ENCODE measurements at places on chromosomes 11 and 22. TPM values are rescaled to one million over a fixed set of nuclear protein-coding genes. Genes with fewer than 3 reads are reported as not detected.
A peak's percentile ranks its signal among the peaks of the same experiment; 100 is the strongest.

Gene MRGPRF
- total RNA-seq, result 1.9 TPM

DNA sequence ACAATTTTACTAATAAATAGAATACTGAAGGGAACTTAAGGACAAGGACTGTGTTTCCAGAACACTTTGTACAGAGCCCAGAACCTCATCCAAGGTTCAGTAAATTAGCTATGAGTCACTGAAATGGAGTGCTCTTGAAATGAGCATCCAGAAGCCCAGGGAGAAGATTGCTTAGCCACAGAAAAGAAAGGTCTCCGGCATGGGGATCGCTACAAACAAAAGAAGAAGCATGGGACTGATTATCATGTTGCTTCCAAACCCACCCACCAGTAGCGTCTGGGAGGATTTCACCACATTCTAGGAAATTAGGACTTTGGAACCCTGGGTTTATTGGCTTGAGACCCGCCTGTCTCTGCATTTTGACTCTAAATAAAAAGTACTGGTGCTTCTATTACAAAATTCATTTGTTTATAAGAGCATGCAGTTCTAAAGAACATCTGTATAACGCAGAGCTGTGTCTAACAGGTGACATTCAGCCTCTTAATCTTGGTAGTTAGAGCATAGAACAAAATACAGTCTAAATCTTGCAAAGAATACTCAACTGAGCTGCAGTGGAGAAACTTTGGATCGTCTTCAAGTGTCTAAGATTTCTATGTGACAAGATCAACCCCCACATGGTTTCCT is 35.9 kb upstream of the SESN3 start:
- DNase-seq, result no peak

- no peak for DNase-seq
These were observed 22.7 kb downstream of the PTDSS2 start for GRCh38 chr11:472816-473215.

Gene PLEKHB1
- total RNA-seq, result 1.3 TPM

GRCh38 chr11:108620958-108621772 is 27.6 kb upstream of the EXPH5 start:
- no peak for DNase-seq

DNA sequence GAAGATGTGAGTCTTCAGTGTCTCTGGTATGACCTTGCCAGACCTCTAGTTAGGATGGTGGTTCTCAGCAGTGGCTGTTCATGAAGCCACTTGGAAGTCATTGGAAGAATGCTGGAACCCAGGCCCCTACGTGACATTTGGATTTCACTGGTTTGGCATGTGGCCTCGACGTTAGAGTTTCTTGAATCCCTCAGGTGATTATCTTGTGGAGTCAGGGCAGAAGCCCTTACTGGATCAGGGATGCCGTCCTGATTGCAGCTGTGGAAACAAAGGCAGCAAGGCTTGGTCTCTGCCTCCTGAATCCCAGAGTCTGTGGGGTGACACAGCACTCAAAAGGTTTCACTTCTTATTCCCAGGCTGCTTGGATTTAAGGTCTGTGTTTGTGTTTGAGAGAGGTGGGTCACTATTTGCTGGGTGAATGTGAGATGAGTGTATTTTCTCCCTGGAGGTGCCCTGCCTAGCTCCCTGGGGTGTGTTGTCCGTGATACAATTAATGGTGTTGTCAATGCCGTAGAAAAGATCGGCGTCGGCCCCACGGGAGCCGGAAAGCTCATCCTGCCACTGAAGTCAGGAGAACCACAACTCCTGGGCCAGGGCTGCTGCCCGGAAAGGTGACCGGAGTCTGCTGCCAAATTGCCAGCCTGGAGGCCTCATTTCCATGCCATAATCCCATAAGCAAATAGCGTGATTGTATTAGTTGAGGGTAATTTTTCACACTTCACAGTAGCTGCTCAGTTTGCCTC is 939.0 kb downstream of the BRD1 start:
- DNase-seq, result no peak

Gene SAA4
- 84.9 TPM for total RNA-seq

DNA sequence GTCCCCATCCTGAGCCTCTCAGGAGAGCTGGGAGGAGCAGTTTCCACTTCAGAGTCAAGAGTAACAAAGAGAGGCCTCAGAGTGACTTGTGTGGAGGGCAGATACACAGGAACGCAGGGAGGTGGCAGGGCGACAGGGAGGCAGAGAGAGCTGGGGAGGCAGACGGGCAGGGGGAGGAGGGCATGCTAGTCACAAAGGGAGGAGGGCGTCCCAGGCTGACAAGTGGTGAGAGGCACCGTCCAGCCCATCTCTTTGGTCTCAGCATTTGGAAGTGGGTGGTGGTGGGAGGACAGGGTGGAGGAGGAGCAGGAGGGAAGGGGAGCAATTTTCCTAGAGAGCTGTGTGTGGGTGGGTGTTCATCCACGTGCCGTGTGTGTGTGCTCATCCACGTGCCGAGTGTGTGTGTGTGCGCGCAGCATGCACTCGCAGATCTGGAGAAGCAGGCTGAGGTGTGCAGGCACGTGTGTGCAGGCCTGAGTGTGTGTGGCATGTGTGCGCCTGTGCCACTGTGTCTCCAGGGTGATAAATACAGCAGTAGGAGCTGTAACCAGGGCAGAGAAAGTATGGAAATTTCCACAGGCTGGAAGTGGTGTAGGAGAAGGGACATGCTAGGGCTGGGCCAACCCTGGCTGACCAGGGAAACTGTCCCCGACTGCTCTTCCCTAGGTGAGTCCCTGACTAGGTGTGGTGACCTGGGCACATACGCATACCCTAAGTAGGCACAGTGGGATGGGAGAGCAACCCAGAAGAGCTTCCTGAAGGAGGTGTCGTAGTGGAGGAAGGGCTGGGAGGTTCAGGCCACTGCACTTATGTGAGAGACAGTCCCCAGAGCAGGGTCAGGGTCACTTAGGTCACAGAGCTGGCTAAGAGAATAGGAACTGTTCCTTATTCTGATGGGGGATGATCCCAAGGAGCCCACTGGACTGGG is 7.3 kb upstream of the PDE2A start:
- DNase-seq, result no peak

Gene CD248
- total RNA-seq, result 3.0 TPM

Gene CLDN5
- 23.0 TPM for total RNA-seq

- DNase-seq, result no peak
These were observed 38.6 kb upstream of the MMP13 start for GRCh38 chr11:102994105-102994504.

Gene CASP1
- 8.5 TPM for total RNA-seq

GRCh38 chr22:35775339-35775738 is 57.7 kb downstream of the APOL5 start:
- DNase-seq, result no peak

GRCh38 chr22:19802894-19803735 is 42.5 kb downstream of the TBX1 start:
- no peak for DNase-seq

Gene PGM2L1
- 8.2 TPM for total RNA-seq

DNA sequence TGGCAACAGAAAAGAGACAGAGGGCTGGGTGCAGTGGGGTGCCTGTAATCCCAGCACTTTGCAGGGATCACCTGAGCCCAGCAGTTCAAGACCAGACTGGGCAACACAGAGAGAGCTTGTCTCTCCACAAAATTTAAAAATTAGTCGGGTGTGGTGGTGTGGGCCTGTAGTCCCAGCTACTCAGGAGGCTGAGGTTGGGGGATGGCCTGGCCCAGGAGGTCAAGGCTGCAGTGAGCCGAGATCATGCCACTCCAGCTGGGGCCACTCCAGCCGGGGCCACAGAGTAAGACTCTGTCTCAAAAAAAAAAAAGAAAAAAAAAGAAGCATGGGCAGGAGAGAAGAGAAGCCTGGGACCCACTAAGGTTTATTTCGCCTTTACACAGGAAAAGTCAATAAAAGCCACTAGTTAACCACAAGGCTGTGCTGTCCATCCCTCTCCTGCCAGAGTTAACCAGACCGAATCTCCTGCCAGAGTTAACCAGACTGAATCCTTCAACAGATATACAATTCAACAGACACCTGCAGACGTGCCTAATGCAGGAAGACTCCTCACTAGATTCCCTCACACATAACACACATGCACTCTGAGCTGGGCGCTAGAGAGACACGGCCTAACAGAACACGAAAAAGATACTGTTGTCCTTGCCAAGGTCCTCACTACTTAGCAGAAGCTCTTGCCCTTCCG is 29.8 kb downstream of the MICAL3 start:
- DNase-seq, result no peak

- no peak for DNase-seq
These were observed 282.5 kb downstream of the ETS1 start for GRCh38 chr11:128304666-128305485.

Gene CNIH2
- total RNA-seq, result not detected

DNA sequence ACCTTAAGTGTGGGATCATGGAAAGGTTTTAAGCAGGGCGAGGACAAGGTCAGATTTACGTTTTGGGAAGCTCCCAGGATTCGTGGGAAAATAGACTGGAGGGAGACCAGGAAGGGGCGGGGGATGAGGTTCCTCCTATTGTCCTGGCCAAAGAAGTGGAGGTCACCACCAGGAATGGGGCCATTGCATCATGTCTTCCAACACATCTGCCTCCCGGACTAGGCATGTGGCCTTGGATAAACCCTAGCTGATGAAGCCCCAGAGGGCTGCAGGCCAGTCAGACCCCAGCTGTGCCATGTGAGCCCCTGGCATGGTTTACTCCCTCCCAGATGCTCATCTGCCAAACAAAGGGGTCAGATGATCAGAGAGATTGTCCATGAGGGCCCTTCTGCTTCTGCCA is 11.5 kb upstream of the YWHAH start:
- no peak for DNase-seq

GRCh38 chr11:32172848-32173834 is 82.3 kb downstream of the RCN1 start:
- peak; percentile 45 for DNase-seq

- DNase-seq, result no peak
These were observed 97.1 kb downstream of the CD44 start for GRCh38 chr11:35235936-35236666.

Gene NXPE4
- not detected for total RNA-seq

Data from liver (tissue), 10 donors.